Calu3 (cell line): ENCODE measurements at places on chromosomes 12 and 14.

GRCh38 chr12:57173089-57173488 is 25.7 kb upstream of the LRP1-AS start:
- no peak overlapping the region for H3K27ac ChIP-seq
- peaks cover 14% of the 10 kb centered on the region for H3K27me3 ChIP-seq
- no peak overlapping the region for H3K4me3 ChIP-seq
- no peaks in the 10 kb centered on the region for H3K4me1 ChIP-seq
- peak; percentile 45 for DNase-seq
- H3K36me3 ChIP-seq, result no peaks in the 10 kb centered on the region

DNA sequence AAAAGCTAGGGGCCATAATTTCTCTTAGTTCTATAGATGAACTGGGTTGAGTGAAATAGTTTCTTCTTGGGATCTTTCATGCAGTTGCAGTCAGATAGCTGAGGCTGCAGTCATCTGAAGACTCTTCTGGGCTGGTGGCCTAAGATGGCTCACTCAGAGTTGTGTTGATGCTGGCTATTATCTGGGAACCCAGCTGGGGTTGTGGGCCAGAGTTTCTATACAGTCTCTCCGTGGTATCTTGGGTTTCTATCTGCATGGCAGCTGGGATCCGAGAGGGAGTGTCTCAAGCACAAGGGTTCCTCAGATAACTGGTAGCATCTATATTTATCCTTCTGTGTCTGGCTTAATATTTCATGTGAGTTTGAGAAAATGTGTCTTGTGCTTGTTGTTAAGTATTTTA is 21.1 kb downstream of the AVPR1A start:
- no peaks in the 10 kb centered on the region for H3K4me1 ChIP-seq
- H3K4me3 ChIP-seq, result no peak overlapping the region
- no peak for DNase-seq
- no peak overlapping the region for H3K27ac ChIP-seq
- H3K27me3 ChIP-seq, result no peaks in the 10 kb centered on the region

- H3K27ac ChIP-seq, result no peak overlapping the region
- H3K36me3 ChIP-seq, result no peaks in the 10 kb centered on the region
- DNase-seq, result no peak
- H3K4me3 ChIP-seq, result no peak overlapping the region
- H3K4me1 ChIP-seq, result no peaks in the 10 kb centered on the region
Observed at GRCh38 chr12:77256956-77257355, 191.6 kb upstream of the E2F7 start.

GRCh38 chr14:77883131-77883846 is 83.4 kb downstream of the ADCK1 start:
- no peaks in the 10 kb centered on the region for H3K4me1 ChIP-seq
- no peak overlapping the region for H3K4me3 ChIP-seq
- H3K27ac ChIP-seq, result no peak overlapping the region

DNA sequence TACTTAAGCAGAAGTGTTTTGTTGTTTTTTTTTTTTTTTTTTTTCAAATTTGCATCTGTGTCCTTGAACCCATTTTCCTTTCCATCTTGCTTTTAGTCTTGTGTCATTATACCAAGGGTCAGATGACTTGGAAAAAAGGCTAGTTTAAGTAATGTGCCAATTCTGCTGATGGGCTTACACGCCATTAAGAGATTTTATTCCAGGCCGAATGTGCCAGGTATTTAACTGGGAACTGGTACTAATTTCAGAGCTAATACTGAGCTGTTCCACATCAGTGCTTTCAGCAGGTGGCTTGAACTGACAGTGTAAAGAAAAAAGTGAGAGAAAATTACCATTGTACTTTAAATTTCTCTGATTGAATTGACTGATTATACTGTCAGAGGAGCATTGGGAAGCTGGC is 224.9 kb downstream of the NPAS3 start:
- no peaks in the 10 kb centered on the region for H3K36me3 ChIP-seq
- no peak overlapping the region for H3K27ac ChIP-seq
- H3K4me1 ChIP-seq, result no peaks in the 10 kb centered on the region
- H3K4me3 ChIP-seq, result no peak overlapping the region

DNA sequence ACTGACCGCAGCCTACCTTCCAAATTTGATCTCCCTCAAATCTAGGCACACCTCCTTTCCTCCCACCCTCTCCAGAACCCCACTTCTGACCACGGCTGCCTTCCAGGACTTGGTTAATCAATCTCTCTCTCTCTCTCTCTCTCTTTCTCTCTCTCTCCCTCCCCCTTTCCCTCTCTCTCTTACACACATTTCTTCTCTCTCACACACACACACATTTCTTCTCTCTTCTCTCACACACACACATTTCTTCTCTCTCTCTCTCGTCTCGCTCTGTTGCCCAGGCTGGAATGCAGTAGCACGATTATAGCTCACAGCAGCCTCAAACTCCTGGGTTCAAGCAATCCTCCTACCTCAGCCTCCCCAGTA is 521 bp upstream of the GMFB start:
- peaks cover 22% of the 10 kb centered on the region for H3K36me3 ChIP-seq
- H3K27ac ChIP-seq, result peak overlapping the region; percentile 97
- DNase-seq, result no peak

DNA sequence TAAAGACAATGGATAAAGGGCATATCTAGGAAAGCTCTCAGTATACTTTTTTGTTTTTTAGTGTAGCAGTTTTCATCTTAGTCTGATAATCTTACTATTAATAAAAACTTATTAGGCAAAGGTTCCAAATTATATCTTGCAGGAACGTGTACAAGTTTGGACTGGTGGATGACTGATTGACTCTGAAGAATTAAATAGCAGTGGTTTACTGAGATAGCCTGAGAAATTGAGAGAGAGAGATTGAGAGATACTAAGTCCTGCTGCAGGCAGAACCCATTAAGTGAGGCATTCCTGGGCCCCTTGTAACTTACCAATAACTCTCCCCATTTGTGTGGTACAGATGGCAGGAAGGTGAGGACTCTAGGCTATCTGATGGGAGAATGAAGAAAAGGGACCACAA is 80.2 kb upstream of the SLC38A2 start:
- peak overlapping the region; percentile 4 for H3K4me3 ChIP-seq
- H3K27ac ChIP-seq, result peak overlapping the region; percentile 29
- DNase-seq, result no peak
- no peaks in the 10 kb centered on the region for H3K27me3 ChIP-seq

DNA sequence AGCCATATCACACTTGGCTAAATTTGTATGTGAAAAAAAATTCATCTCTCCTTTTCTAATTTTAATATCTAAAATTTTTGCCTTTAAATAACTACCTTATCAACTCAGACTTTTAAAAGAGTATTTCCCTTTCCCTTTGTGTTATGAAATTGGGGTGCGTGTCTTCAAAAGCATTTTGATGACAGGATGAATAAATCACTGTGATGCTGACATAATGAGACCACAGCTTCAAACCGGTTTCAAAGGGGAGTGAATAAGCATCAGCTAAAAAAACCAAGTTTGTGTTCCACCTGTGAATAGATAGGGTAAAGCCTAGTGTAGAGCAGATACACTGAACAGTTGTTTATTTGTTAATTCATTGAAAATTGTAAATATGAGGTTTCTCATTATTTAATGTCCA is 85.0 kb downstream of the LGR5 start:
- DNase-seq, result no peak
- H3K4me3 ChIP-seq, result no peak overlapping the region
- H3K36me3 ChIP-seq, result no peaks in the 10 kb centered on the region
- no peaks in the 10 kb centered on the region for H3K4me1 ChIP-seq
- H3K27ac ChIP-seq, result no peak overlapping the region

DNA sequence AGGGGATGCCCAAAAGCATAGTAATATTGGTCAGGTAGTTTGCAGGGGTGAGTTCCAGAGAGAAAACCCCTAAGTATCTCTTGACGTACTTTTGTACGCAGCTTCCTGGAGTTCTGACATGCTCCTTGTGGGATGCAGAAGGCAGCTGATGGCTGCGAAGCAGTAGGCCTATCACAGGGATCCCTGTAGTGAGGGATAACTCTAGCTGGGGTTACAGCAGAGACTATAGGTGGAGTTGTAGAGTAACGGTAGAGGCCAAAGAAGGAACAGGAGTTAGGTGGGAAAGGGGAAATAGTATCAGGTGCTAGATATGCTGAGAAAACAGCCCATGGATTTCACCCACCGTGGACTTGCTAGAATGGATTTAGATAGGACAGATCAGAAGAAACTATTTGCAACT is 37.3 kb downstream of the MGST1 start:
- H3K4me1 ChIP-seq, result peaks cover 38% of the 10 kb centered on the region
- H3K27ac ChIP-seq, result no peak overlapping the region
- DNase-seq, result no peak
- no peak overlapping the region for H3K4me3 ChIP-seq
- peaks cover 10% of the 10 kb centered on the region for H3K36me3 ChIP-seq

GRCh38 chr12:128137140-128137539 is 129.8 kb upstream of the TMEM132C start:
- no peak for DNase-seq
- no peaks in the 10 kb centered on the region for H3K4me1 ChIP-seq
- H3K27ac ChIP-seq, result no peak overlapping the region
- H3K4me3 ChIP-seq, result no peak overlapping the region

DNA sequence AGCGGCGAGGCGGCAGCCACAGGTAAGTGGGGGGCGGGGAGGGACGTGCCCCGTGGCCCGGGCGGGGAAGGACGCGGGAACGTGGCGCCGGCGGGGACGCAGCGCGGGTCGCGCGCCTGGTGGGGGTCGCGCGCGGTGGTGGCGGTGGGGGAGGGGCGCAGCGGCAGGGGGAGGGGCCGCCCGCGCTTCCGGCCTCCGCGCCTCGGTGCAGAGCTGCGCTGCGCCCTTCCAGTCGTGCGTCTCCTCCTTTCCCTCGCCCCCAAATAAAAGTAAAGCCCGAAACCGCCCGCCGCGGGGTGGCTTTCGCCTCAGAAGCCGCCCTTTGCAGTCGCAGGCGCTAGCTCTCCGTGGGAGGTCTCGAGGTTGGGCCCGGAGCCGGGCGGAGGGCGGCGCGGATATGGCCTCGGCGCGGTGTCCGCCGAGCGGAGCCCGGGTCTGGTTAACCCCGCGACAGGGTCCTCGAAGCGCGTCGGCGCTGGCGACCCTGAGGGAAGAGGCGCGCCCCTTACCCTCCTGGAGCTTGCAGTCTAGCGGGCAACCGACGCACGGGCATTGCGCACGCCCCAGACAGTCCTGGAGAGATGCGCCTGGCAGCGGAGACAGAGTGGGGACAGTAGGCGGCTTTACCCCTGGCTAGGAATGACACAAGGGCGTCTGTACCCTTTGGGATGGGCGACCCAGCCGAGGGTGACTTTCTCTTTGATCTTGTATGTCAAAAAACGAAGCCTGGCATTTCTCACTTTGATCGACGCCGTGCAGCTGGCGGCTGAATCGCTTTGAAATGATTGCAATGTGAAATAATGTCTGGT is 589 bp downstream of the ATF1 start:
- DNase-seq, result peak; percentile 61
- peak overlapping the region; percentile 88 for H3K27ac ChIP-seq
- peaks cover 26% of the 10 kb centered on the region for H3K4me1 ChIP-seq
- H3K36me3 ChIP-seq, result peaks cover 32% of the 10 kb centered on the region
- H3K27me3 ChIP-seq, result no peaks in the 10 kb centered on the region

DNA sequence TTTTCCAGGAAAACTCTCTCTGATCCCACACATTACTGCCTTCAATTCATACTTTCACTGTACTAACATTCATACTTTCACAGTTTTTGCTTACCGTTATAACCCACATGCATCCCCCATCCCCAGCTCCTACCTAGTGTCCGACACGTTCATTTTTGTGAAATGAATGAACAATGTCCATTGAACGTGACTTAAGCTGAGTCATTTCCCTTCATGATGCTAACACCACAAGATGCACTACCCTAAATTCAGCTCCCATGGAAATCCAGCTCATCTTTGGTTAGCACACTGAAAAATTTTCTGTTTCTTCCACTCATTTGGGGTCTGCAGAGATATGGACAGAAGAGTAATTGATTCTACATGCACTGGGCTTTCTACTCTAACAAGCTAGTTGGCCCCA is 84.7 kb downstream of the GALNT4 start:
- no peaks in the 10 kb centered on the region for H3K27me3 ChIP-seq
- no peak for DNase-seq
- no peaks in the 10 kb centered on the region for H3K36me3 ChIP-seq
- H3K4me1 ChIP-seq, result no peaks in the 10 kb centered on the region

DNA sequence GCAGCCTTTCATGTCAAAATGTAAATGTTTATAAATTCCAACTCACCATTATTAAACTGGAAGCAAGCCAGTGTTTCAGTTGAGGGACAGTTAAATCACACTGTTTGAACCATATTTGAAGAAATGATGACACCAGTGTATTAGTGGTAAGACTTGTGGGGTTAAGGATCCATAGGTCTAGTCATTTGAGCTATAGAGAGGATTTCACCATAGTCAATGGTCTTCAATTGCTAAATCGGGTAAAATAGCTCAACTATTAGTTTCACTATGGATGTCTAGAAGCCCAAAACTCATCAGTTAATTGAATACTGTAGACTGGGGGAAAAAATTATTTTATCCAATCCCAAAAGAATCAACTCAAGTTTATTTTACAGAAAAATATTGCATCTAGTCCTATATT is 659.1 kb downstream of the NRXN3 start:
- peaks cover 38% of the 10 kb centered on the region for H3K27me3 ChIP-seq
- DNase-seq, result no peak
- H3K27ac ChIP-seq, result no peak overlapping the region
- no peak overlapping the region for H3K4me3 ChIP-seq
- no peaks in the 10 kb centered on the region for H3K4me1 ChIP-seq
- H3K36me3 ChIP-seq, result no peaks in the 10 kb centered on the region

DNA sequence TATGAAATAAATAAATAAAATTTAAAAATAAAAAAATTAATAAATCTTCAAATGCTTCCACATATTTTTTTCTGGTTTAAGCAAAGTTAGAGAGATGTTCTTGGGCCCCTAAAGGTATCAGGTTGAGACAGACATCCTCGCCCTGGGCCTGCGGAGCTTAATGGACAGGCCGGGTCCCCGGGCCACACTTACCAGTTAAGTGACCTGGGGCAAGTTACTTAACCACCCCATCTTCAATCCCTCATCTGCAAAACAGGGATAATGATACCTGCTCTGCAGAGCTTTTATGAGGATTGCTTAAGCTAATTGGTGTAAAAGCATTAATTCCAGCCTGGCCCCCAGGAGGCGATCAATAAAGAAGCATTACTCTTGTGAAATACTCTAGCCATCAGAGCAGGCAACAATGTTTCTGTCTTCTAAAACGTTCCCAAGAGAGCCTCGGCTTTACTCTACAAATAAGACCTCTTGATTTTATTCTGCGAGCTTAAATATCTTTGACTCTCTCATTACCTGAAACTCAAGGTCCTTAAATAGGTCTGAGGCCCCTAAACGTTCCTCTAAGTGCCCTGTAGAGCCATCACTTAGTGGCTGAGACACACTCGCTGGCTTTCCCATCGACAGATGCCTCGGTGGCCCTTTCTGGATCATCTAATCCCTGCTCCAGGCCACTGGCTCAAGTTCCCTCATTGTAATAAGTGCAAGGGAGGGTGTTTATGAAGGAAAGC is 81.1 kb upstream of the DIO3 start:
- H3K27ac ChIP-seq, result peak overlapping the region; percentile 83
- peak overlapping the region; percentile 28 for H3K4me3 ChIP-seq
- no peaks in the 10 kb centered on the region for H3K27me3 ChIP-seq

DNA sequence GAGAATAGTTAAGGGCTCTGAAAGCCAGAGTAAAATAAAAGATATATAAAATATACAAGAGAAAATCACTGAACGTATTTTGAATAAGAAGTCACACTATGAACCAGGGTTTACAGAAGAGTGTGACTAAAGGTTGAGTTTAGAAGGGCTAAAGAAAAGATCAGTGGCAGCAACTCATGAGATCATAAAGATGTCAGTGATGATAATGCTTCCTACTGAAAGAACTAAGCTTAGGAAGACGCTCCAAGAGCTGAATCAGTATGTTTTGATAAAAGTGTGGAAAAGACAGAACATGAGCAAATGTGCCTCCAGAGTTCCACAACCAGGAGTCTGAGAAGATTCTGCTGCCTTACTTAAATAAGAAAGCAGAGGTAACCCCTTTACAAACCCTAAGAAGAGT is 74.6 kb downstream of the KITLG start:
- H3K36me3 ChIP-seq, result peaks cover 6% of the 10 kb centered on the region
- DNase-seq, result no peak
- no peaks in the 10 kb centered on the region for H3K27me3 ChIP-seq
- H3K4me3 ChIP-seq, result no peak overlapping the region
